ENCODE measurements at places on chromosomes 5 and 9.

- no peak for DNase-seq
Measured at GRCh38 chr5:151405334-151406160, 41.9 kb upstream of the SLC36A1 start.

DNA sequence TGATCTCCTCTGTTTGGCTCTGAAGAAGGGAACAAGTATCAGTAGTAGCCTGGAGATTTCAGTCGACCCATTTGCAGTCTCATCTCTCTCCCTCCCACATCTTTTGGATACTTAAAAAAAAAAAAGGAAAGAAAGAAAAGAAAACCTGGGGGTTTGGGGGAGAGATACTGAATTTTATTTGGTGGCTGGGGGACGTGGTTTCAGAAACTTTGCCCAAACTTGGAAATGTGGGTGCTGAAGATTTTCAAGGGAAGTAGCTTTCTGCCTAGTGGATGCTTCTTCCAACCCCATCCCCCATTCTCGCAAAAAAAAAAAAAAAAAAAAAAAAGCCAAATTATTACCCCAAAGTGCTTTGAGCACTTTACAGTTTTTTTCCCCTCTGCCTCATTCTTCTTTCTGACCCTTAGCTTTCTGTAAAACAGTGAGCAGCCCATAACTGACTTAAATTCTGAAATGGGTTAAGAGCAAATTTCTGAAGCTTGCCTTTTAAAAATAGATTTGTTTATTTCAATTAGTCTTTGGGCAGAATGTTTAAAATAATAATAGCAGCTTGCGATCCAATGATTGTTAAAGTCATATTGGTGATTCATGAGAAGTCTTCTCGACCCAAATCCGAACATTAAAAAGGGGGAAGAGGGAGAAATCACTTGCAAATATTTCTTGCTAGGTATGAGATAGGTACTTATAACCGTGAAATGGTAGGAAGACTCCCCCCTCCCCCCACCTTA is 894 bp downstream of the FST start:
- DNase-seq = no peak

GRCh38 chr9:126307322-126308061 is 19.1 kb upstream of the MVB12B start:
- DNase-seq = peak; percentile 48

GRCh38 chr5:1546556-1546955 is 22.8 kb upstream of the LPCAT1 start:
- peak; percentile 29 for DNase-seq

DNA sequence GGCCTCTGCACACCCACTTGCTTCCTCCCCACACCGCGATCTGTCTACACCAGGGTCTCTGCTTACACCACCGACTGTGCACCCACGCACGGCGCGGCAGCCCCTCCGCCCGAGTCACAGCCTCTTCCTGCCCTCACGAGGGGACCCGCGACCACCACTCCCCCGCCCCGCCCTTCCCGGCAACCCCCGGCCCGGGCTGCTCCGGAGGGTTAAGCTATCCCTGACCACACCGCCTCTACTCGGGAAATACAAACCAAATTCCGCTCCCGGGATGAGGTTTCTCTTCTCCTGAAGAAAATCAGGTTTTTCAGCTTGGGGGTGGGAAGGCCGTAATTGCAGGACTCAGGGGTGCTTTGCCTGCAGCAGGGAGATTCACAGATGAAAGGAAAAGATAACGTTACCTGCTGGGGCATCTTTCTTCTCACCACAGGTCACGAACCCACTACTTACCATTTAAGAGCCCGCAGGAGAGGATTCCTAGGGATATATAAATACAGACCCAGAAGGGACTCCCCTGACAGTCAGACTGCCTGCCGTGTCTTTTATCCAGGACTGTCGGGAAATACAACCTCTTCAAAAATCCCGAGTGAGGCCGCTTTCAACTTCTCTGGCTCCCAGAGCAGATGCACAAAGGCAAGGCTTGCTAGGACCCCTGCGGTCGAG is 63.5 kb downstream of the ROR2 start:
- peak; percentile 76 for DNase-seq

DNA sequence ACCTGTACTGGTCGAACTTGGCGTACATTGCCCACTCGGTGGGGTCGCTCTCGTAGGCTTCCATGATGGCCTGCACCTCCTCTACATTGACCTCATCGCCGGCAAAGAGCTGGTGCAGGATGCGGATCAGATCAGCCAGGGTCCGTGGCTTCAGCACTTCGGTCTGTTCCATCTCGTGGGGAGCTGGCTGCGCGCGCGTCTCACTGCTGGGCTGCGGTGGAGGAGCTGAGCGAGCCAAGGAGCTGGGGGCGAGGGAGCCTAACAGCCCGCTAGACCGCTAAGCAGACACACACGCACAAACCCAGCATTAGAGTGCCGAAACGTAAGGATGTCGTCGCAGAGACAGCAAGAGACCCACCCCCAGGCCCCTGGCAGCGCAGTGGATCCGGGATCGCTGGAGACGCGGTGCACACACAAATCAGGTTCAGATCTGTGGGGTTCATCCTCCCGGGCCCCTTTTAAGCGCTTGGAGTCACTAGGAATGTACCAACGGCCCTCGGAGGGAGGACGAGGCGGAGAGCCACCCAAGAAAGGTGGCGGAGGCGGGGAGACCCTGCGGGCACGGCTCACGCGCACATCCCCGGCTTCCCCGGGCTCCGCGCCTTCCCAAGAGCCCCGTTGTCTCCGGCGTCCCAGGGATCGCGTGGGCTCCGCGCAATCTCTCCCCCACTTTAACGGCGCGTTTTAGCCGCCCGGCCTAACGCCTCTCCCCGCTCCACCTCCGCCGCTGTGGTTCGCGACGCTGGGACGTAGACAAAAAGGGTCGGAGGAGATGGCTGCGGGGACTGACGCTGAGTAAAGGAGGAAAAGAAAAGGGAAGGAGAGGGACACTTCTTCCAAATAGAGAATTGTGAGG is at the start of gene CDO1:
CDO1 (minus strand) TSS at position 434 of the 856 bp plus-strand sequence; CDS start at position 172, 262 bp downstream.
- DNase-seq = peak; percentile 83

DNA sequence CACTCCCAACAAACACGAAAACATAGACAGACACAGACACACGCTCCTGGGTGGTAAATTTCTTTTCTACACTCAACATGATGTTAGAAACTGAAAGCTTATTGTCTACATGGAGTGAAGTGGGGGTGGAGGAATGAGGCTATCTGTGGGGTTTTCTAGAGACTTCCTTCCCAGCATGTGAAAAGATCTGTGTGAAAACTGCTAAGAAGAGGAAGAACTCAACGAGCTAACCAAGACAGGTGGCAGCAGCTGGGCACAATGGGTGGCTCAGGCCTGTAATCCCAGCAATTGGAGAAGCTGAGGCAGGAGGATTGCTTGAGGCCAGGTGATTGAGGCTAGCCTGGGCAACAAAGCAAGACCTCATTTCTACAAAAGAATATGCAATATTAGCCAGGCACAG is 7.6 kb downstream of the FYB1 start:
- DNase-seq = no peak

GRCh38 chr5:7040111-7040510 is 326.9 kb downstream of the TENT4A start:
- no peak for DNase-seq

- no peak for DNase-seq
Measured at GRCh38 chr9:119310741-119311140, 58.5 kb downstream of the BRINP1 start.

GRCh38 chr9:75242426-75242825 is 154.1 kb downstream of the OSTF1 start:
- DNase-seq = no peak

DNA sequence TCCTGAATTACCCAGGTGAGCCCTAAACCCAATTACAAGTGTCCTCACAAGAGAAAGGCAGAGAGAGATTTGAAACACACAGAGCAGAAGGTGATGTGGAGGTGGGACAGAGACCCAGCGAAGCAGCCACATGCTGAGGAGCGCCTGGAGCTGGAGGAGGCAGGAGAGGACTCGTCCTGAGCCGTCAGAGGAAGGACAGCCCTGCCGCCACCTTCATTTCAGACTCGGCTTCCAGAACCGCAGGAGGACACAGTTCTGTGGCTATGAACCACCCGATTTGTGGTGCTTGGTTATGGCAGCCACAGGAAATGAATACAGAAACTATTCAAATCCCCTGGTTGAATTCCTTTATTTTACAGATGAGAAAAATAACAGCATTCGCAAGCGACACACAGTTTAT is 16.4 kb upstream of the FBP1 start:
- DNase-seq = no peak

- no peak for DNase-seq
Measured at GRCh38 chr5:159765760-159766517, 150.3 kb upstream of the ADRA1B start.

DNA sequence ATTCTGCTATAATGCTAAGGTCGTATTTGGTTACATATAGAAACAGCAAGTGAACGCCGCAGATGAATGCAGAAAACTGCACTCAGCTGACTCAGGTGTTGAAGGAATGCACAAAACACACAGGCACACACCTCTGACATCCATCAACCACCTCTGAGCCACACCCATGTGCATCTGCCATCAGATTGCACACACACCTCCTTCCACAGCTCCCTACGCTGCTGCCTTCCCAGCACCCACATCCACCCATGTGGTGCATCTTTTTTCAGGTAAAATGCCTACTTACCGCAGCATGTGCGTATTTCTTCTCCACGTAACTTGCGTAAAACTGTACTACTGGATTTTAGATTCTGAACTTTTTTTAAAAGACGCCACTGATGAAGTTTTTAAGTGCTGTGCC is 7.1 kb downstream of the STK10 start:
- no peak for DNase-seq

DNA sequence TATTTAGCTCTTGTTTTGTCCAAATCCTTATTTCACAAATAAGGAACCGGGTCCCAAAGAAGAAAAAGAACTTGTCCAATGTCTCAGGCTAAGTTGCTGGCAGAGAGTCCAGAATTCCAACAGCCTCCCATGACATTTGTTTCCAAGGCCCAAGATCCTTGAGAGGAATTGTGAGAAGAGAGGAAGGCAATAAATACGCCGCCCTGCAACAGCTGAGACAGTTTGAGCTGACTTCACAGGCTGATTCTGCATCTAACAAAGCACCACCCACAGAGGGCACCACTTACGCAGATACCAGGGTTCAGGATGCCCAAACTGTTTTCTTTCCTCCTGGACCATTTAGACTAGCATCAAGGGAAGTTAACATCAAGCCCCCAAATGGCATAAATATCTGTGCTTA is 211.3 kb downstream of the FAM114A2 start:
- DNase-seq = no peak

DNA sequence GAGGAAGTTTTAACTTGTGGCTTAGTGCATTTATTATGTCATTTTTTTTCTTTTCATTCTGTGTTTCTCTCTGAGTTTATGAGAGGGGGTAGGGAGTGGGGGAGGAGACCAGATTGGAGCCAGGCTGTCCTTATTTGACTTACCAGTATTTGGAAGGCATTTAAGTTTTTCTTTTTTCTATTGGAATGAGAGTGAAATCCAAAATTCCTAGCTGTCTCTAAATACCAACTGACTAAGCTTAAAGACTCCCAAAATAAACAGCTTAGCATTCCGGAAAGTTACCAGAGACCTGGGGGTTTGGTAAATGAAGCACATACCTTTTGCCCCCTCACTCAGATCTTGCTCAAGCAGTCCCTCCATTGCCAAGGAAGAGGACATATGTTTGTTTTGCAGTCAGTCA is 581.9 kb upstream of the BRINP1 start:
- no peak for DNase-seq

GRCh38 chr5:108148715-108149139 is 233.2 kb downstream of the FBXL17 start:
- no peak for DNase-seq

DNA sequence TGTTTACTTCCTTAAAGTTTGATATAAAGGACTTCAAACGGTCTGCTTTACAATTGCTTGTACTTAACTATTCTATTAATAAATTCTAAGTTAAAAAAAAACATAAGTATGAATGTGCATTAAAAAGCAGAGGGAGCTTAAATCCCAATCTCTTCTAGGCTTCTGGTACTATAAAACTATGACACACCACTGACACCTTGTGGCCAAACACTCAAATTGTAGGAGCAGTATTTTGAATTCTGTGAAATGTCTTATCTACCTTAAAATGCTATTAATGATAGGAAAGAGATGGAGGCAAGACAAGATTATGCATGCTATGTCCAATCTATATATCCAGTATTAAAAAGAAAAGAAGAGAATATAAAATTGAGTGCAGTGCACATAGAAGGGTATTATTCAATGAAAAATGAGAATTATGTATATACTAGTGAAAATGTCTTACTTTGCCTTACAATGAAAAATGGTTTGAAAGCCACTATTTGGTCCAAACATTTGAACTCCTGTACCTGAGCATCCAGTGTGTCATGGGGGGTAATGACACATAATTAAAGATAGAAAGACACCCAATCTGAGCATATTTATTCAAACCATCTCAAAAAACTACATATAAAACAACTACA is 87.6 kb downstream of the ERP44 start:
- no peak for DNase-seq

GRCh38 chr9:97431549-97432143 is 19.8 kb downstream of the TDRD7 start:
- DNase-seq = no peak

DNA sequence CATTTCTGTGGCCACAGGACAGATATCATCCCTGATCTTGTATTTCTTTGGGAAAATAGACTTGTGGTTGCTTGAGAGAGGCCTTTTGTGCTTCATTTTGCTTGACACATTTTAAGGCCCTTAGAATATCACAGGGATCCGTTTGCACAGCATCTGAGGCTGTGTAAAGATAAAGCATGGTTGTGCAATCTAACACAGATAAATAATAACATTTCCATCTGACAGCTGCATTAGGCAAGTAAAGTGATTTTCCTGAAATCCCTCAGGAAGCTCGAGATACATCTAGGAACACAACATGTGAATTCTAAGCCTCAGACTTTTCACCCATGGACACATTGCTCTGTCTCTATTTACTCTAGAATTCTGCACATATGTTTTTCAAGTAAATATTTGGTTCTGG is 212.8 kb upstream of the ADAMTSL1 start:
- no peak for DNase-seq

DNA sequence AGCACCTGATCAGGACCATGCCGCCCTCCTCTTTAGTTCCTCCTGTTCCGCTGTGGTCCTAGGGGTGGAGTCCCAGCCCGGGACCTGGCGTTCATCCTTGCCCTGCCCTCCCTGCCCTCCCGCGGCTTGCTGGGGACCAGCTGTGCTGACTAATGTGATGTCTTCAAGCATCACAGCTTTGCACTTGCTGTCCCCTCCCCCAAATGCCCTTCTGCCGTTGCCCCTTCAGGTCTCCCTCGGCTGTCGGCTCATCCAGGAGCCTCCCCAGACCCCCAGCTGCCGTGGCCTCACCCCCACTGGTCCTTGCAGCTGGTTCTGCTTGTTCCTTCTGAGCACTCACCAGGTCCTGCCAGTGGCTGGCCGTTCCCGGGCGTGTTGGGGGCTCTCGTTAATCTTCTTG is 19.9 kb downstream of the RXRA start:
- DNase-seq = no peak

- peak; percentile 84 for DNase-seq
Measured at GRCh38 chr9:87662808-87663528, 63.0 kb upstream of the CTSL start.

GRCh38 chr5:11396917-11397316 is 507.3 kb downstream of the CTNND2 start:
- no peak for DNase-seq
